ENCODE measurements at places on chromosomes 7 and 10. TPM values are rescaled to one million over a fixed set of nuclear protein-coding genes. Genes with fewer than 3 reads are reported as not detected.

DNA sequence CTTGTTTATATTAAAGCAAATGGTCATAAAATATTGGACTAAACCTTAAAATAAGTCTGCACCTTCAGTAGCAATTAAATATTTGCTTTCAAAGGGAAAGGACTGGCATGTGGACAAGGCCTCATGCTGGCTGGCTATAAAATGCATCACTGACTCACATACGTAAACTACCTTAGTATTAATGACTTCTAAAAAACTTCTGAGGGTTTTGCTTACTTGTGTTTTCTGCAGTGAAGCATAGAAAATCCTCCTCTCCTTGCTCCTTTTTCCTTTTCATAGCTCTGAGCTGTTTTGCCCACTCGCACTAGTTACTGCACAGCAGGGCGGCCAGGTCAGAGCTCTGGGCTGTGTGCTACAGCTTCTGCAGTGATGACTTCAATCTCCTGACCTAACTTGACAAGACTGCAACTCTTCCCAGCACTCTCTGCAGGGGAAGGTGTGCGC is 82.3 kb downstream of the CUL2 start:
- no peak for ATAC-seq

GRCh38 chr7:3042861-3043489 is 692 bp downstream of the CARD11 start:
- peak; percentile 59 for ATAC-seq

The SLC13A1 gene
- total RNA-seq: not detected

GRCh38 chr7:81256991-81257390 is 338.1 kb upstream of the SEMA3C start:
- ATAC-seq: no peak

DNA sequence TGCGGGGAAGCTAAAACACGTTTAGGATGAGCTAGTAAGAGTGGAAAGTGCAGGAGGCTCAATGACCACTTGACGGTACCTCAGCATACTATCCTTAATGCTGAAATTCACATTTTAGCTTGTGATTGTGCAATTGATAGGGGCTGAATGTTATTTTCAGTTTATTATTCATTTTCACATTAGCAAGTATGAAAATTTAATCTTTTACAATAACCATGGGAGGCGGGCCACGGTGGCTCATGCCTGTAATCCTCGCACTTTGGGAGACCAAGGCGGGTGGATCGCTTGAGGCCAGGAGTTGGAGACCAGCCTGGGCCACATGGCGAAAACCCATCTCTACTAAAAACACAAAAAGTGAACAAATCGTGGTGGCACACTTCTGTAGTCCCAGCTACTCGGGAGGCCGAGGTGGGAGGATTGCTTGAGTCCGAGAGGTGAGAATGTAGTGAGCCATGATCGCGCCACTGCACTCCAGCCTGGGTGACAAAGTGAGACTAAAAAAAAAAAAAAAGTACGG is 22.0 kb upstream of the ANLN start:
- no peak for ATAC-seq

DNA sequence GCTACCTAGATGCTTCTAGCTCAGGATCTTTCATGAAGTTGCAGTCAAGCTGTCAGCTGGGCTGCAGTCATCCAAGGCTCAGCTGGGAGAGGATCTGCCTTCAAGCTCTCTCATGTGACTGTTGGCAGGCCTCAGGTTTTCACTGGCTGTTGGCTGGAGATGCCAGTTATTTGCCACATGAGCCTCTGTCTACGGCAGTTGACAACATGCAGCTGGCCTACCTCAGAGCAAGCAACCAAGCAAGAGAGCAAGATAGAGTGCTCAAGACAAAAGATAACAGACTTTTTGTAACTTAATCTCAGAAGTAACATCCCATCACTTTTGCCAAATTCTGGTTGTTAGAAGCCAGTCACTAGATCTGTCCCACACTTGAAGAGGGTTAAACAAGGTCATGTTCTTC is 125.8 kb downstream of the TPST1 start:
- no peak for ATAC-seq

DNA sequence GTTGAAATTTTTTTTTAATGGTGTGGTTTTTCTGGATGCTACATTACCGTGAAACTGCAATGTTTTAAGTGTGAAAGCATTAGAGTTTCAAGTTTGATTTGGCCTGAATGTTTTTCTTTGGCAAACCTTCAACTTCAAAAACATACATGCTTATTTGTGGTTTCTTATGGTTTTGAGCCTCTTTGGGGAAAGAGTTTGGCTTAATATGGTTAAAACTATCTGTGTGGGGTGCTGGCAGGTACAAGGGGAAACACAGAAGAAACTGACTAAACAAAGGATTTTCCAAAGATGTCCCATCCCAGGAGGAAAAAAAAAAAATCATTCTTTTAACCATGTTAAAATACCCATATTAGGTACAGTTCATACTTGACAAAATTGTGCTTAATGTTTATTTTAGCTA is 121.1 kb downstream of the HGF start:
- ATAC-seq: no peak

- ATAC-seq: peak; percentile 30
Observed at GRCh38 chr7:36283711-36284130, 105.9 kb upstream of the ANLN start.

GRCh38 chr10:97124211-97124610 is 61.5 kb downstream of the SLIT1 start:
- ATAC-seq: no peak

DNA sequence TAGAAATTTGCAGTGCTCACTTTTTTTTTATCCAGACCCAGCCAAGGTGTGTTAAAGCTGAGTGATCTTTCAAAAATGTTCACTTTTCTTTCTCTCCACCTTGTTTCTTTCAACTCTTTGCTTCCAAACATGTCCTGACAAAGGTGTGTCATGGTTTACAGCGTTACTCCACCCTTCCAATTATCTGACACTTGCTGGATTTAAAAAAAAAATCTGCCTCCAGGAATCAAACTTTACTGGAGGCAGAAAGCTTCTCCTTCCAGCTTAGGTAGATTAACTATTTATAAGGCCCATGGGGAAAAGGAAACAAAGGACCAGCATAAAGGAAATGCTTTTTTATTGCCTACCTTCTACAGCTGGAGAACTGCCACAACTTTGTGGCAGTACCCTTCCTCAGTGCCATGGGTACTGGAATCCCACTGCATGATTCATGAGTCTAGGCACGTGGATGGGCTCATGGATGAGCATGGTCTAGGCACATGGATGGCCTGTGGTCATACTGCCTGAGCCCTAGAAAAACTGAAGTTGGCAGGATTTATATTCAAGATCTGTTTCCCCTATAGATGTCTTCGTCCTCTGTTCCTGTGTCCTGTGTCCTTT is at the start of gene COL17A1:
Gene COL17A1 (minus strand): TSS at position 80 of the 600 bp plus-strand sequence. CDS start 5,207 bp downstream, outside the sequence.
- peak; percentile 60 for ATAC-seq

The ATOH7 gene
- not detected for total RNA-seq

DNA sequence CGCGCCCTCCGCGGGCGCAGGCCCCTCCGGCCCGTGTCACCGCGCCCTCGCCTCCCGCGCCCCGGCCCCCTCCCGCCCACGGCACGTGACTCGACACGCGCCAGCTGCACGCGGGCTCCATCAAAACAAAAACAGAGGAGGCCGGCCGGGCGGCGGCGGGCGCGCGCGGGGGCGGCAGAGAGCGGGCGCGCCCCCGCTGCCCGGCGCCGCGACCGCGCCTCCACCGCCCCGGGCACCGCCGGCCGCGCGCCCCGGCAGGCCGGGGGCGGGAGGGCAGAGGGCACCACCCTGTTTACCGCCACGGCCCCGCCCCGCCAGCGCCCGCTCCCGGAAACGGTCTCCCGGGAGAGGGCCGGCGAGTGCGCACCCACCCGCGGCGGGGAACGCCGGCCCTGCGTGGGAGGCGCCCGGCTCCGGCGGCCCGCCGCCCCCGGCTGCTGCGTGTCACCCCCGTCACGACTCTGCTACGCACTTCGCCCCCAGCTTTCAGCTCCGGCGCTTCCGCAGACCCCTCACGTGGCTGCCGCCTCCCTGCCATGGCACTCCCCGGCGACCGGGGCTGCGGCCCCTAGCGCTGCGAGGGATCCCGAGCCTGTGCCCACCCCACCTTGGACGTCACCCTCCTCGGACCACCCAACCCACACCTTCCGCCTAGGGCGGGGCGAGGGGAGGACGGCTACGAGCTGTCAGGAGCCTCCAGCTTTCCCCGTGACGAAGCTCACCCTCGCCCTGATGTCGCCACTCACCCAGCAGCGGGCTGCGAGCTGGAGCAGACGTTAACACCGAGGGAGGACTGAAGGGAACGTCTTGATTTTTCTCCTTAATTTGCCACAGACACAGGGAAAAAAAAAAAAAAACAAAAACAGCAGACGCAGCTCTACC is 221.6 kb upstream of the MKLN1 start:
- peak; percentile 75 for ATAC-seq

DNA sequence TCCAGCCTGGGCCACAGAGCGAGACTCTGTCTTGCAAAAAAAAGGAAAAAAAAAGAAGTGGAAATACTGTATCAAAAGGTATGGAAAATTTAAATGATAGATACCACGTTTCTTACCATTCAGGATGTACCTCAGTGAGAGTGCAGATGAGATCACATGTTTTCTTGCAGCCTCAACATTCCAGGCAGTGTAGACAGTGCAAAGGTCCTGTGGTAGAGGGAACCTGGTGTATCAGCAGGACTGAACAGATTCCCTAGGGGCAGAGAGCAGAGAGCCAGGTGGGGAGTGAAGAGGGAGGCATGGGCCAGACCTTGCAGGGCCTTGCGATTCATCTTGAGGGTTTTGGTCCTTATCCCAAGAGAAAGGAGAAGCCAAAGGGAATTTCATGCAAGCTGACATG is 17.7 kb upstream of the ATXN7L1 start:
- no peak for ATAC-seq

- ATAC-seq: no peak
Observed at GRCh38 chr10:32437334-32437733, 8.6 kb upstream of the CCDC7 start.

DNA sequence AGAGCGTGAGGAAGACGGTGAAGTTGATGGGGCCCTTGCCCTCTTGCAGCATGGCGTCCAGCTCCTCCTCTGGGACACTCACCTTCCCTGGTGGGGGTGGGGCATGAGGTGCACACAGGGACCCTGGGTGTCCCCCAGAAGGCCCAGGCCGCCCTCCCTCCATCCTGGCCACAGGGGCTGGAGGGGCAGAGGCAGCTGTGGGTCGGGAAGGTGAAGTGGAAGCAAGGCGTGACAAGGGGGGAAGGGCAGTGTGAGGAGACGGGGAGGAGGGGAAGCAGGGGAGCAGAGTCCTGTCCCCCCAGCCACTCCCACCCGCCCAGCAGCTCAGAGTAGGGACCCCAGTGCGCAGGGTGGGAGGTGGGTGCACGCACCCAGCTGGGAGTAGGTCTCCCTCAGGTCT is 791 bp downstream of the MYL7 start:
- no peak for ATAC-seq

- ATAC-seq: no peak
Observed at GRCh38 chr10:100828738-100829096, 83.3 kb downstream of the PAX2 start.

The HOXA10 gene
- total RNA-seq: 1.1 TPM

- no peak for ATAC-seq
Observed at GRCh38 chr7:93138576-93138975, 9.6 kb downstream of the SAMD9L start.

The LRIT1 gene
- not detected for total RNA-seq

The POR gene
- total RNA-seq: 137 TPM

GRCh38 chr10:25707976-25708671 is 225.9 kb upstream of the MYO3A start:
- ATAC-seq: no peak

DNA sequence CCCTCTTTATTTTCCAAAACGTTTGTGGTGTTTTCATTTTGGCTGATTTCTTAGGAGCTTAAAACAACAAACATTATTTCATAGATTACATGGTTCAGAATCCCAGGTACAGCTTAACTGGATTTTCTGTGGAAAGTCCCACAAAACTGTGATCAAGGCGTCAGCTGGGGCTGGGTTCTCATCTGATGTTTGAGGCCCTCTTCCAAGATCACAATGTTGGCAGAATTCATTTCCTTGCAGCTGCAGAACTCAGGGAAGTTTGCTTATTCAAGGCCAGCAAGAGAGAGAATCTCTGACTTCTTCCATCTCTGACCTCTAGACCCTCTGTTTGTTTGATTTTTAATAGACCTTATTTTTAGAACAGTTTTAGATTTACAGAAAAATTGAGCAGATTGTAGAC is 108.4 kb upstream of the AGK start:
- ATAC-seq: no peak

- peak; percentile 38 for ATAC-seq
Observed at GRCh38 chr10:72337039-72337629, 17.6 kb downstream of the DNAJB12 start.

DNA sequence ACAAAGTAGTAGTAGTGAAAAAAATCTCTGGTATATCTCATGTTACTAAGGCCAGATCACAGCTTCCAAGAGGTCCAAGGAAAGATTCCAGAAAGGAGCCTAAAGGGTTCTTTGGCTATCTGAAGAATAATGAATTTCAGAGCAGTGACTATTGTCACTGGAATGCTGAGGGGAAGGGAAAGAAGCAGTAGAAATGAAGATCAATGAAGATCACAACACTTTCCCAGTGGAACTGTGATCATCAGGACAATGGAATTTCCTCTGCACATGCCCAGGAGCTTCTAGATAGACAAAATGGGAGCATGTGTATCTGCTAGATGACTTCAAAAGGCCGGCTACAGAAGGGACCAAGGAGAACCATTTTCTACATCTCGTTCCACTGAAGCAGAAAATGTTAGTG is 219.5 kb upstream of the PHYHIPL start:
- no peak for ATAC-seq

The ZP3 gene
- 19.8 TPM for total RNA-seq

GRCh38 chr7:24931844-24932243 is 48.1 kb downstream of the OSBPL3 start:
- ATAC-seq: no peak

- no peak for ATAC-seq
Observed at GRCh38 chr7:102291916-102292267, 5.2 kb downstream of the SH2B2 start.

DNA sequence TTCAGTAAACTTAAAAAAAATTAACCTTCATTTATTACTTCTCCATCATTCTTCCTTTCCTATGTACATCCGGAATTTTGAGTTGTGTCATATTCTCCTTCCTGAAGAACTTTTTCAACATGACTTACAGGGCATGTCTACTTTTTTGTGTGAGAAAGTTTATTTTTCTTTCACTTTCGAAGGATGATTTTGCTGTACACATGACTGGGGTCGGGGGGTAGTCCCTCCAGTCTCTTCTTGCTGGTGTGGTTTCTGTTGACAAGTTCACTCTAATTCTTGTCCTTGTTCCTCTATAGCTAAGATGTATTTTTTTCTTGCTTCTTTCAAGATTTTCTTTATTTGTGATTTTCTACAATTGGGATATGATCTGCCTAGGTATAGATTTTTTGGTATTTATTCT is 55.8 kb downstream of the INPP5A start:
- no peak for ATAC-seq

DNA sequence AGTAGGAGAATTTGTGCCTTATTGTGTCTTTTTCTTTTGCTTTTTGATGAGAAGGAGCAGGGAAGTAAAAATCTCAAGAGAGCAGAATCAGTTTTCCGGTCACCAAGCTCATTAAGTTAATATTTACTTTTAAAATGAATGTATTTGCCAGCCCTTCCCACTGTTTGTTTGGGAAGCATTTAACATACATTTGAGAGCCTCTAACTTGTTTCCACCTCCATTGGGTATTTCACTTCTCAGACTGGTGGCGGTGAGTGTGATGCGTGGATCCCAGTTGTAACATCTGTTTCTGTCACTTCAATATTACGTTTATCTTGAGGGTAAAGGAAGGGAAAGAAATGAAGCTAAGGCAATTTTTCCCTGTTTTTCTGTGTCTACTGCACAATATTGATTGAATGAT is 22.8 kb downstream of the CDK14 start:
- ATAC-seq: no peak
